ENCODE measurements at places on chromosomes 11 and 22.

DNA sequence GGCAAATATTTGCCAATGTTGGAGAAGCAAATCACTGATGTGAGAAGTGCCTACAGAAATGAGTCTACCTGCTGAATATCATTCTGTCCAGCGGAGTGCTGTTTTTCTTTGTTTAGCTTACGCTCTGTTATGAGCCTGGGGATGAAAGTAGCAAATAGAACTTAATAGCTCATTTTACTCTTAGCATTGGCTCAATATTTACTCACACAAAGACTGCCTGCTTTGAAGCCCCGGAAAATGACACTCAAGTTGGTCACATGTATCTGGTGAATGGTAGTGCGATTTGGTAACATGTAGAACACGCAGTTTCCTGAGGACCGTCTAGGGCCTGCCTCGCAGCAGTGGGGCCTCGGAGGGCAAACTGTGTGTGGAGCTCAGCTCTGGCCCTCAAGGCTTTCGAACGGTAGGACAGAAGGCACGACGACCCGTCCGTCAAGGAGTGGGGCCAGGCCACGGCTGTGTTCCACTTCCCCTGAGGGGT, 38.9 kb downstream of the TBC1D22A start:
- DNase-seq, result no peak

DNA sequence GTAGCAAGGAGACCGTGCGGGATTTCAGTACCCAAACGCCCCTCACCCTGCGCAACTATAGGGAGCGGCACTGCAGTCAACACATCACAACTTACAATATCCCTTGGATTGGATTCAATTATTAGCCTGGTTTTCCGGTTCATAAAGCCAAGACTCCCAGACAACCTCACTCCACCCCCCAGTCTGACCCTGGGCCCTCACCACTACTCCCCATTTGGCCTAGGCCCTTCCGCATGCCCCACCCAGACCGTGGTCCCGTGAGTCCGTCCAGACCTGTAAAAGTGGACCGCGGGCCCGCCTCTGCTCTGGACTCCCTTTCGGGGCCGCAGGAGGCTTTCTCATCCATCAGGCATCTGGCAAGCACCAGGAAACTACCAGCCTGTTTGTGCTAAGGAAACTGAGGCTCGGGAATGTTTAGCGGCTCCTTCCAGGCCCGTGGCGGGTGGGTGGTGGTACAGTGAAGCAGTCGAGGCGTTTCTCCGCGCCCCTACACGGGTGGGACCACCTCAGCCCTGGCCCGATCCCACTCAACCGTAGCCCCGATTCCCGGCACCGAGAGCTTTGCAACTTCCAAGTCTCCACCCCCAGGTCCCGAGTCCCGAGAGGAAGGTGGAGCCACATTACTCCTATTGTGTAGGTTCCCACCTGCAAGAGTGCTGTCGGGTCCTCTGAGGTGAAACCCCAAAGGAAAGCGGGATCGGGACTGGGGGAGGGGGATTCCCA, 679 bp upstream of the DPP3 start:
- no peak for DNase-seq

DNA sequence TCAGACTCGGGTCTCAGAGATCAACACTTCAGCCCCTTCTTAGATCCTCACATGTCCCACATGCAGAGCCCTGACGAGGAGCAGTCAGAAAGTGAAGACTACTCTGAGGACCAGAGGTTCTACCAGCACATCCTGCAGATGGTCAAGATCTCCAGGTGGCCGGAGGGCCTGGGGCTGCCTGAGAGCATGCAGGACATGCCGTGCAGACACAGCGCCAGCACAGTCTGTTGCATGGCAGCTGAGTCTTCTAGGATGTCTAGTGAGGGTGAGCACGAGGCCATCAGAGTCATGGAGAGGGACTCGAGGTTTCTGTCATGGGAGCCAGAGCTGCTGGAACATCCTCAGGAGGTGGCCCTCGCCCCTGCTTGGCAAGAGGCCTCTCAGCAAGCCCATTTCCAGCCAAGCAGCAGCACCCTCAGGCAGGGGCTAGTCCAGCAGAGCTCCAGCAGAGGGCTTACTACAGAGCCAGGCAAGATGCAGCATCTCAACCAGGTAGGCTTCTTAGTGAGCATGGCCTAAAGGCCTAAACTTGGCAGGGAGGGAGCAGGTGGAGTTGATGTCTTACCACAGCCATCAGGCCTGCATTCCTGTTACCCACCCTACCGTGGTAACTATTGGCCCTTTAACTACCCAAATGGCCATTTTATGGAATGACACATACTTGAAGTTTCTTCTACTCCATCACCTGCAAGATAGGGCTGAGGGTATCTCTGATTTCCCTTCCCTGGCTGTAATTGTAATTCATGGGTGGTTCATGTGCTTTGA, 28.7 kb downstream of the CEP164 start:
- DNase-seq, result no peak

- no peak for DNase-seq
These were observed 28.6 kb upstream of the GAB2 start for GRCh38 chr11:78446210-78446609.

DNA sequence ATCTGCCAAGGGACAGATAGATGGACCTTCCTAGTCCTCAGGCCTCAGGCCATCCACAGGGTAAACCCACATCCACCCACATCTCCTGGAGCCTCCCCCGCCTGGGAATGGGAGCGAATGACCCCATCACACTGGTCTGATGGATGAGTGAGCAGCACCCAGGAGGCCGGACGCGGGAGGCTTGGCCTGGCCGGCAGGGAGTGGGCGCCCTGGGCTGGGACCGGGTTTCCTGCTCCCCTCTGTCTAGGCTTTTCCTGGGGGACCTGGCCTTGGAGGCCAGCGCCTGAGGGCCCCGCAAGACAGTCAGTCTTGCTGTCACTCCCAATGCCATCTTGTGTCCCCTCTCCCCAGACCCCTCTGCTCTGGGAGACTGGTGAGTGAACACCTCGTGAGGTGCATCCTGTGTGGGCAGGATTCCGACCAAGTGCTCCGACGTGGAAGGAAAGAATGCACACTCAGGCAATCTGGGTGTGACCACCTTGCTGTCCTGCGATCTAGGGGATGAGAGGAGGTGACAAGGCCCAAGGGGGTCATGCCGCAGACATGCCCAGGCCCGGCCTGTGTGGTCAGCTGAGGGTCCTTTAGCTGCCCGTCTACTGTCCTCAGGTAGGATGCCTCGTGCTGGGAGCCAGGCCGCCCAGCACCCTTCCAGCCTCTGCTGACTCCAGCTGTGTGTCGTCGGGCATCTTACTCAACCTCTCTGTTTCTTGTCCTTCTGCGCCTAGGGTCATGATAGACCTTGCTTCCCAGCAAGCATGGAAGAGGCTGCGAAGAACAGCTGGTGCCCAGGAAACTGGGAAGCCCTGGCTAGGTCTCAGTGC, 26.5 kb upstream of the WNT7B start:
- DNase-seq, result no peak

DNA sequence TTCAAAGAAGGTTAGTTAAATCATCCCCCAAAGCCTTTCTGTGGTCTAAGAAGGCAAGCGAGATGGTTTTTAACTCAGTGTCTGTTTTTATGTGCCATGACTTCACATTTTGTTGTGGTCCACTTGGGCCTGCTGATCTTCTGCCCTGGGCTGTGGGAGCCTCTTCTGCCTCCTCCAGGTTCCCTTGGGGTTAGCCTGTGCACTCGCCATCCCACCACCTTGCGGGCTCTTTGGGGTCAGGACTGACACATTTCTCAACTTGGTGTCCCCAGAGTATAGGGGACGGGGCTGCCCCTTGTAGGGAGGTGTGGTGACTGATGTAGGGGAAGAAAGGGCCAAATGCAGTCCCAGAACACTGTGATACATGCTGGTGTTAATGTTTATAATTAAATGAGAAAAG, 207.0 kb downstream of the TBC1D22A start:
- no peak for DNase-seq

DNA sequence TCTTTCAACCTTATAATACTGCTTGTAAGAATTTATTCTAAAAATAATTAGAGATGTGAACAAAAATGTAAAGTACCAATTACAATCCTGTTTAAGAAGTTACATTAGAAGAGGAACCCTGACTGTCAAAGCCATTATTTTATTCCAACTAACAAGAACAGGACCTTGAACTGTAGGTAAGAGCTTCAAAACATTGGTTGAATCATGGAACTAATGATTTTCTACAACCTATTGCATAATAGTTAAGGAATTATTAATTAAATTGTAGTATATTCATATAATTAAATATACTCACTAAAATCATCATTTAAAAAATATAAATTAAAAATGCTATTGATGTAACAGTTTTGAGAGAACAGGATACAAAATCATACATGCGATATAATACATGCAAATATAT, 649.4 kb upstream of the KIRREL3 start:
- DNase-seq, result no peak

GRCh38 chr22:38753948-38754750, 1.6 kb downstream of the SUN2 start:
- DNase-seq, result no peak

GRCh38 chr11:14555818-14556217, 35.6 kb upstream of the PSMA1 start:
- no peak for DNase-seq

DNA sequence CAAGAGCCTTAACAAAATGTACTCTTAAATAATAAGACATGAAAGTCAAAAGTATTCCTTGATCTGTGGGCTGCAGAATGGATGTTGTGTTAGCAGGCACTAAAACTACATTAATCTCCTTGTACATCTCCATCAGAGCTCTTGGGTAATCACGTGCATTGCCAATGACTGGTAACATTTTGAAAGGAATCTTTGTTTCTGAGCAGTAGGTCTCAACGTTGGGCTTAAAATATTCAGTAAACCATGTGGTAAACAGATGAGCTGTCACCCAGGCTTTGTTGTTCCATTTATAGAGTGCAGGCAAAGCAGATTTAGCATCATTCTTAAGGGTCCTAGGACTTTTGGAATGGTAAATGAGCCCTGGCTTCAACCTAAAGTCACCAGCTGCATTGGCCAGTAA, 152.9 kb downstream of the PKNOX2 start:
- no peak for DNase-seq

DNA sequence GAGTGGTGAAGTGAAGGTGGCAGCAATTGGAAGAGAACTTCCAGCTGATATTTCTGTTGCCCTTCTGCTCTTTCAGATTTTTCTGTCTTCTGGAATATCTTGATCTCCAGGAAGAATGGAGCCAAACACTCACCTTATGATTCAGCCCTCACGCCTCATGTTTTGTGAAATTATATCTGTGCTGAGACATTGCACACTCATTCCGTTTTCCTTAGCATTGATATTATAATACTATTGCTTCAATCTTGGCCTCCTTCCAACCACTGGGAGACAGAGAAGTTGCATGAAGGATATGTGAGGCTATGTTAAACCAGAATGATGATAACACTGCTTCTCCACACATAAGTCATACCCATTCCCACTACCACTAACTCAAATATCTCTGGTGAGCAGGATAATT, 177.9 kb downstream of the ETS1 start:
- DNase-seq, result no peak
